ENCODE measurements at places on chromosomes 1 and 21.

GRCh38 chr1:113684153-113684541 lies 75.1 kb downstream of the PHTF1 start:
- peak; percentile 90 for DNase-seq

DNA sequence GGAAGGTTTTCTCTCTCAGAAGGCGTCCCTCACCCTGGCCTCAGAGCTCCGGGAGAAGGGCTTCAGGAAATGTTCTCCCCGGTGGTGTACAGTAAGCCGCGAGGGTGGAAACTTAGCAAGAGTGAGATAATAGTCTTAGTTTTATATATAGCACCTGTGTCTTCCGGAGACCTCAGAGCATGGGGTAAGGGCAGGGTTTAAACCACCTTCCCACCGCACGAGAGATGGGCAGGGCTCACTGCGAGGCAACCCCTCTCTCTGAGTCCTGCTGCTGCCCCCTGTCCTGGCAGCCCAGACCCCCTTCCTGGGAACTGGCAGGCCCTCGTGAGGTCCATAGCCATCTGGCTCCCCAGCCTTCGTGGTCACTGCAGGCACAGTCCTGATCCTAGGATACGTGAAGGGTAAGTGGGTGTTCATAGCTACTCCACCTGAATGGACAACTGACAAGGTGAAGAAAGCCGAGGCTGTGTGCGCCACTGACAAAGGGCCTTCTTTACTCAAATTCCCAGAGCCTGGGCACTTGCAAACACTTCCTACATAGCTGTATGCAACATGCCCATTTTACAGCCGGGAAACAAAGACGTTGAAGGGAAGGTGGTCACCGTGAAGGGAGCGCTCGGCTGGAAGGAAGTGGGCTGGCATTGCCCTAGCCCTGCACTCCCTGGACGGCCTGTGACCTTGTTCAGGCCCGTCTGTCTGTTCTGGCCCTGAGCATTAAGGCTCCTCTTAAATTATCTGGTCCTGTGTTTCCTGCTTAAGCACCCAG lies 26.9 kb downstream of the ITPKB start:
- no peak for DNase-seq

DNA sequence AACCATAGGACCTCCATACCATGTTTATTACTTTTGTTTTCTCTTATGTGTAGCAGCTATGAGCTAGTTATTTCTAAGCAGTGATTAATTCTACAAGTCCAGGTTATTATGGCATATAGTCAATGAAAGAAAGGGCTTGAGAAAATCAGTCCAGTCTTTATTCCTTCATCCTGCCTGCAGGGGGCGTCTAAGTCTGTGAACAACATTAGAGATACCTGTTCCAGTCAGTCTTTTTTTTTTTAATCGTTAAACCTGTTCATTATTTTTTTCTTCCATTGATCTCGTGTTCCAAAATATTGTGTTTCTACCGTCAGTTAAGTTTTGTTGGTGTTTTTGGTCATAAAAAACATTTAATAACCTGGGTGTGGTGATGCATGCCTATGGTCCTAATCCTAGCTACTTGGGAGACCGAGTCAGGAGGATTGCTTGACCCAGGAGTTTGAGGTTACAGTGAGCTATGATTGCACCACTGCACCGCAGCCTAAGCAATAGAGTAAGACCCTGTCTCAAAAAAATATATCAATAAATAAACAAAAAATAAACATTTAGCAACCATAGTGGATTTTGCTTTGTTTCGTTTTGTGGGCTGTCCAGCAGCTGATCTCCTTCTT lies 29.4 kb upstream of the CD2 start:
- no peak for DNase-seq

GRCh38 chr1:223704921-223705878 lies 7.1 kb upstream of the CAPN2 start:
- DNase-seq, result no peak

DNA sequence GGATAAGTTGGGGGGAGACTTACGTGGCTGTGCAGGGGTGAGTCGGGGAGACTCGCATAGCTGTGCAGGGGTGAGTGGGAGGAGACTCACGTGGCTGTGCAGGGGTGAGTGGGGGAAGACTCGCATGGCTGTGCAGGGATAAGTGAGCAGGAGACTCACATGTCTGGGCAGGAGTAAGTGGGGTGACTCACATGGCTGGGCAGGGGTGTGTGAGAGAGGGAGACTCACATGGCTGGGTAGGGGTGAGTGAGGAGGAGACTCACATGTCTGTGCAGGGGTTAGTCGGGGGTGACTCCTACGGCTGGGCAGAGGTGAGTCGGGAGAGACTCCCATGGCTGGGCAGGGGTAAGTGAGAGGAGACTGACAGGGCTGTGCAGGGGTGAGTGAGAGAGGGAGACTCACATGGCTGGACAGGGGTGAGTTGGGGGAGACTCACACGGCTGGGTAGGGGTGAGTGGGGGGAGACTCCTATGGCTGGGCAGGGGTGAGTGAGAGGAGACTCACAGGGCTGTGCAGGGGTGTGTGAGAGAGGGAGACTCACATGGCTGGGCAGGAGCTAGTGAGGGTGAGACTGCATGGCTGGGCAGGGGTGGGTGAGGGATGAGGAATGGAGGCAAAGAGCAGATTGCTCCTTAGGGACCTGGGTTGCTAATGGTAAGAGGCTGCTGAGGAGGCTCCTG lies 56.0 kb upstream of the ABCG1 start:
- no peak for DNase-seq

DNA sequence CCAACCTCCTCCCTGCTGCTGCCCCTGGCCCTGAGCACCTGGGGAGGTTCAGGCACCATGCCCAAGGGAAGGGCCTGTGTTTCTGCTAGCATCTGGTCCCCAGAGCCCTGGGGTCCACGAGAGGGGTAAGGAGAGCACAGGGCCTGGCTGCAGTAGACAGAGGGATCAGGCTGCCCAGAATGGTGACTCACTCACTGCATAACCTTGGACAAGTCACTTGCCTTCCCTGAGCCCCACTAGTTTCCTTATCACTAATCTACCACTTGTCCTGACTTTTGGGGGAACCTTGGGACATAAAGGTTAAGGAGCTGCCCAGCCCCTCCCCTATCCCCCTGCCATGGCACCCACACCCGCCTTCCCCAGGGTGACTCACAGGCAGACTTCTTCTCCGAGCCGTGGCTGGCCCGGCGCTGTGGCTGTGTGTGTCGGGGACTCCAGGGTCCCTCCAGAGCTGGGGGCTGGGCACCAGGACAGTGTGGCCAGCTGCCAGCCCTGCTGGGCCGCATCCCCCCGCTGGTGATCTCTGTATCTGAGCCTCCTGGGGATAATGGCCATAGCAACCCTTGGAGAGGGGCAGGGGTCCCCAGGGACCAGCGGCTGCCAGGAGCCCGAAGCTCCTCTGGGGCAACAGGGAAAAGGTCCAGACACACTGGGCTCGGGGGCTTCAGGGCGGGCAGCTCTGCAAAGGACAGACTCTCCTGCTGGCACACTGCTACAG lies 4.0 kb downstream of the ARHGEF19 start:
- no peak for DNase-seq

DNA sequence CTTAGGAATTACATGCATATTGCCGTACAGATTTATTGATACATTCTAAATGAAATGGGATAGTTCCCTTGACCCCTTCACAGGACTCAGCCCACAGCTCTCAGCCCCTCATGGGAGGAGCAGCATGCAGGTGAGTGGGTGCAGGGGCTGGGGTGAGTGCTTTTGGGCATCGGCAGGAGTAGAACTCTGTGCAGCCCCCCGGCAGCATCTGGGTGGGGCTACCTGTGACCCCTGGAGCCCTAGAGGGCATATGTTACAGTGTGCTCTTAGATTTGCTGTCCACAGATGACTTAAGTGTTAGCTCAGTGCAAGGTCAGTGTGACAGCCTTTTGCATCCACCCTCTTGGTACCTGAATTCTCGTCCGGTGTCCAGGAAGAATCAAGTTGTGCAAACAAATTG lies 120.3 kb downstream of the GALNT2 start:
- DNase-seq, result peak; percentile 50

DNA sequence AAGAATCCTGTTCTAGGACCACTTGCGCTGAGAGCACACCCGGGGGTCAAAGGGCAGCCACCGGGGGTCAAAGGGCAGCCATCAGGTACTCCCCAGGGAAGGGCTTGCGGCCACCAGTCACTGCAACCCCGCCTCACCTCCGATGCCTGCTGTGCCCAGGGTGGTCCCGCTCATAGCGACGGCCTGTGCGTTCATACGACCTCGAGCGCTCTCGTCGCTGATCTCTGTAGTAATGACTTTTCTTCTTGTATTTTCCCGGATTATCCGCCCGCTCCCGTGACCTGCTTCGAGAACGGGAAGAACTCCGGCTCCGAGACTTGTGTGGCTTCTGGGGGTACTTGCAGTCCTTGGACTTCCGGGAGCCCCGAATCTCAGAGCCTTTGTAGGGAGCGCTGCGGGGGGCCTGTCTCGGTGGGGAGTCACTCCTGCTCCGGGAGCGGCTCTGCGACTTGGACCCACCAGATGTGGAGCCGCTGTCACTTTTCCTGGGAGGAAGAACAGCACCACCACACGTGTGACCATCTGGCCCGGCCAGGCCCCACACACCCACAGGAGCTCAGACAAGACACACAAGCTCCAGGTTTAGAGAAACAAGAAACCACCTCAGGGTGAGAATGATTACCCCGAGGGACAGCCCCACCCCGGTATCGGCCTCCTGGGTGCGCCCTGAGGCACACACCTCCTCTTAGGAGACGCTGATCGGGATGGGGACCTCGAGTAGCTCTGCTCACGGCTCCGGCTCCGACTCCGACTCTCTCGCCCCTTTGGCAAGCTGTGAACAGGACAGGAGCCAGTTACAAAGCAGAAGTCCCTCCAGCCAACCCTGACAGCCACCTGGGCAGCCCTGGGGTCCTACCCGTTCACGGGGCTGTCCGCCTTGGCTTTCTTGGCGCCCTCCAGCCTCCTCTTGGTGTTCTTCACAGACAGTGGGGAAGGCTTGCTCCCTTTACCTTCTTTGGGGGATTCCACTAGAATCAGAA lies 11.7 kb downstream of the CCNL2 start:
- no peak for DNase-seq

- no peak for DNase-seq
Observed at GRCh38 chr1:30420519-30421050, 302.8 kb downstream of the MATN1 start.

- DNase-seq, result no peak
Observed at GRCh38 chr1:77271852-77272580, 9.8 kb upstream of the AK5 start.

DNA sequence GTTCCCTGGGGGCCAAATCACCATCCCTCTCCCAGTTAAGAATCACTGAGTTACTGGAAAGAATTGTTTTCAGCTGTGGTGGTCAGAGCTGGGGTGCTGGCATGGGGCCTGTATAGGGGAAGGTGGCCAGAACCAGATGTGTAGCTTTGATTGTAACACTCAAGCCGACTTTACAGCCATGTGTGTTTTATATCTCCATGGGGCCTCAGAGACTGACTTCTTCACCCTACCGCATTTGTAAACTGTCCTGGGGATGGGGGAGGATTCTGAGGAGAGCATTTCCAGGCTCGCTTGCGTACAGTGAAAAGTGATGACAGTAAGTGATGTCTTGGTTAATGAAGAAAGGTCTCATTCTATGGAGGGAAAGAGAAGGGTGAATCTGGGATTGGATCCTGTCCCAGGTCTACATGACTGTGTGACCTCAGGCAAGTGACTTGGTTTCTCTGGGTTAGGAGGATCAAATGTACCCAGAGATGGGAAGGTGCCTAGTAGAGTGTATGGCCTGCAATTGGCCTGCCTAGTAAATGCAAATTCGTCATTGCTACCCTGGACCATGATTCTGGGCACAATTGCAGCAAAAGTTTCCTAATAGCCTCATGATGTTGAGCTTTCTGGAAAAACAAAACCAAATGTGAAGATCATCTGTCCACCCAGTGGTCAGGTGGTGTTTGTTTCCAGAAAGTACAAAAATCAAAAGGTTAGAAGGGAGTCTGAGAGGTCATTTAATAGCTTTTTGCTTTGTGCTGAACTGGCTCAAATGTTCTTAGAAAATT lies 49.7 kb upstream of the RCC2 start:
- no peak for DNase-seq

DNA sequence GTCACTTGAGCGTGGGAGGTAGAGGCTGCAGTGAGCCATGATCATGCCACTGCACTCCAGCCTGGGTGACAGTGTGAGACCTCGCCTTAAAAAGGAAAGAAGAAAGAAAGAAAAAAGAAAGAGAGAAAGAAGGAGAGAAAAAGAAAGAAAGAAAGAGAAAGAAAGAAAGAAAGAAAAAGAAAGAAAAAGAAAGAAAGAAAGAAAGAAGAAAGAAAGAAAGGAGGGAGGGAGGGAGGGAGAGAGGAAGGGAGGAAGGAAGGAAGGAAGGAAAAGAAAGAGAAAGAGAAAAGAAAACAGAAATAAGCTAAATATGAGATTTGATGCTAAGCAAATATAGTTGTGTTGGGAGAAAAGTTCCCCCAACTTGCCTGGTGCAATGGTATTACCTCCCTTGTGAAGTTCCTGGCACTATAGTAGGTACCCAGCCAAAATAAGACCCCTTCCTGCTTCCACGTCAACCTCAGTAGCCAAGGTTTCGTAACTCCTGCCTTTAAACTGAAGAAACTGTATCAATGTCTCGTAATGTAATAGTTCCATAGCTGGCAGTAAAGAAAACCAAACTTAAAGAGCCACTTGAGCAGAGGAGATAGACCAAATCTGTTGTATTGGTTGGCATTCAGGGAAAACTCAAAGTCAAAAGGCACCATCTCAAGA lies 88.1 kb upstream of the HNRNPU start:
- DNase-seq, result no peak

- DNase-seq, result no peak
Observed at GRCh38 chr1:53524428-53525375, 65.5 kb downstream of the DMRTB1 start.

DNA sequence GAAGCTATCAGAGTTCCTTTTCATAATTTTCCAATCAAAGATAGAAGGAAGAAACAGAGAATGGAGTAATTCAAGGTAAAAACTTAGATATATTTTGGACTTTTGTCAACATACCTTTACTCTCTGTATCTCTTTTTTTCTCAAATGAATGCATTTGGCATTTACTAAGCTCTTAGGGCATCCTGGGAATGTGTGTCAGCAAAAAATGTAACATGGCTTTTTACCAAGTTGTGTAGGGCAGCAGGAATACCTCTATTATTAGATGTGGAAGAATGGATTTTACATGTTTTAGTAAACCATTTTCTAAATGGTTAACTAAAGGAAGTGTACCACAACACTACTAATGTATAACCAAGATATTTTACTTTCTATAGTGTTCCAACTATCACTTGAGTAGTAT lies 4.2 kb upstream of the COL11A1 start:
- DNase-seq, result no peak

- DNase-seq, result no peak
Observed at GRCh38 chr1:71080230-71080738, 551 bp downstream of the ZRANB2 start.

DNA sequence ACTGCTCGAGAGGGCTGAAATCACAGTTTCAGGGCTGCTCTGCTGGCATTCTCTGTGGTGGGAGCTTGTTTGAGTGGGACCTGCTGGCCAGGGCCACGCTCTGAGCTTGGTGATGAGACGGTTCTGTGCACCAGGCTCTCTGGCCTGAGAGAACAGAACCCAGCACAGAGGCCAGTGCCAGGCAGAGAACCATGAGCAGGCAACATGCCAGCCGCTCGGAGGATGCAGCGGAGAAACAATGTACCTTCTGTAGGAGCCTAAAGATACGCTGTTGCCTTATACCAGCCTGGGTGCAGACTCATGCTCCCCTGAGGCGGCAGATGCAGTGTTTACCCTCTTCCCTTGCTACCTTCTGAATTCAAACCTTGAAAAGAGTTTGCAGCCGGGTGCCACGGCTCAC lies 10.0 kb downstream of the C2CD2 start:
- DNase-seq, result no peak
